ENCODE measurements at places on chromosomes 12 and 14.

- DNase-seq, result no peak
These were observed 76.2 kb downstream of the TMTC3 start for GRCh38 chr12:88218293-88218692.

GRCh38 chr12:88258396-88258795 is 116.3 kb downstream of the TMTC3 start:
- no peak for DNase-seq

DNA sequence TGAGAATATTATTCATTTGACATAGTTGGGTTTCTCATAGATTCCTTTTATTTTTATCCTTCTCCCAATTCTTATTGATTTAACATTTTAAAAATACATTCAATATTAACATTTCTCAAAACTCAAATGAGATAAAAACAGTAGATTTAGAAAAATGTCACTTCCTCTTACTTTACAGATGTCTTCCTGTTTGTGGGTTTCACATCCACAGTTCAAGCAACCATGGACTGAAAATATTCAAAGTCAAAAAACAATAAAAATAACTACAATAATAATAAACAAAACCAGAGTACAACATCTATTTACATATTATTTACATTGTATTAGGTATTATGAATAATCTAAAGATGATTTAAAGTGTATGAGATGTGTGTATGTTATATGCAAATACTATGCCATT is 111.3 kb upstream of the SLC16A7 start:
- no peak for DNase-seq

DNA sequence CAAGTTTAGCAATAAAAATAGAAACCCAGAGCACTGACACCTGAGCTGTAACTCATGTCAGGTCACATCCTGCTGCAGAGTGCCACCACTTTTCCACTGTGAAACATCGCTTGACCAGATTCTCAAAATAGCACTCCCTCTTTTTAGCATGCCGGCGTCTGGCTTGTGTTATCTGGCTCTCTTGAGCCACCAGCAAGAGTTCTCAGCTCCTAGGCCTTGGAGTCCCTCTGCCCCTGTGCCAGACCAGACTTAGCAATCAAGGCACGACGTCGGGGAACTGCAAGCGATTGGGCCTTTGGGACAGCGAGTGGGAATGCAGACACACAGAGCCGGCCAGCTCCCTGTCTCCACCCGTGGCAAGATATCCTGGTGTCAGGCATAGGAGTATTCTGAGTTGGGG is 52.5 kb downstream of the SPIC start:
- no peak for DNase-seq

- no peak for DNase-seq
These were observed 196.4 kb downstream of the RGS6 start for GRCh38 chr14:72128629-72129028.
